ENCODE measurements at places on chromosomes 11 and 22.

GRCh38 chr22:34416022-34416860 is 496.0 kb upstream of the LARGE1 start:
- no peak for DNase-seq

GRCh38 chr11:58330861-58331260 is 28.0 kb downstream of the OR5B17 start:
- no peak for DNase-seq

GRCh38 chr11:134639586-134640330 is 227.7 kb upstream of the B3GAT1 start:
- DNase-seq = no peak

- no peak for DNase-seq
These were observed 114.8 kb downstream of the TRIM29 start for GRCh38 chr11:120023120-120023519.

DNA sequence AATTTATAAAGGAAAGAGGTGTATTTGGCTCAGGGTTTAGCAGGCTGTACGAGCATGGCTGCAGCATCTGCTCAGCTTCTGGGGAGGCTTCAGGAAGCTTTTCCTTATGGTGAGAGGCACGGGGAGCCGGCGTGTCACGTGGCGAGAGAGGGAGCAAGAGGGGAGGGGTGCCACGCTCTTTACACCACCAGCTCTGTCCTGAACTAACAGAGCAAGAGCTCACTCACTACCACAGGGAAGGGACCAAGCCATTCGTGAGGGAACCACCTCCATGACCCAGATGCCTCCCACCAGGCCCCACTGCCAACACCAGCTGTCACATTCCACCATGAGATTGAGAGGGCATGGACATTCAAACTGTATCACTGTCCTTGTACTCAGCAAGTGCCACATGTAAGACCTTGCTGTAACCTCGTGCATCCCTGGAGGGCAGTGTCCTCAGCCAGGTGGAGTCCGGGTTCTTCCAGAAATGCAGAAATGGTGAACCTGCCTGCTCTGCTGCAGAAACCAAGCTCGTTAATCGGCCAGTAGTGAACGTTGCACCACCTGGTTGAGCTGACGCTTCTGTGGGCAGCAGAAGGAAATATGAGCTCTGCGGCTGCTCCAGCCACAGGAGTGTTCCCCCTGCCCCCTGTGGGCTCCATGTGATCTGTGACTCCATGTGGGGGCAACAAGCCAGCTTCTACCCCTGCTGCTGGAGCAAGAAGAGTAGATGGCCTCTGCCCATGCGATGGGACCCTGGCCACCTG is 368.6 kb downstream of the TBC1D22A start:
- no peak for DNase-seq

- no peak for DNase-seq
These were observed 11.8 kb downstream of the SCYL1 start for GRCh38 chr11:65536412-65537295.

DNA sequence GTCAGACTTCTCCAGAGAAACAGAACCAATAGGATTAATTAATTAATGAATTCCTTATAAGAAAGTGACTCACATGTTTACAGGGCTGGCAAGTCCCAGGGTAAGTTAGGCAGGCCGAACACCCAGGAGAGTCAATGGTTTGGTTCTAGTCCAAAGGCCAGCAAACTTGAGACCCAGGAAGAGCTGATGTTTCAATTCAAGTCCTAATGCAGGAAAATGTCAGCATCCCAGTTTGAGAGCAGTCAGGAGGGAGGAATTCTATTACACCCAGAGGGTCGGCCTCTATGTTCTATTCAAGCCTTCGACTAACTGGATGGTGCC is 466.0 kb downstream of the INSC start:
- no peak for DNase-seq

DNA sequence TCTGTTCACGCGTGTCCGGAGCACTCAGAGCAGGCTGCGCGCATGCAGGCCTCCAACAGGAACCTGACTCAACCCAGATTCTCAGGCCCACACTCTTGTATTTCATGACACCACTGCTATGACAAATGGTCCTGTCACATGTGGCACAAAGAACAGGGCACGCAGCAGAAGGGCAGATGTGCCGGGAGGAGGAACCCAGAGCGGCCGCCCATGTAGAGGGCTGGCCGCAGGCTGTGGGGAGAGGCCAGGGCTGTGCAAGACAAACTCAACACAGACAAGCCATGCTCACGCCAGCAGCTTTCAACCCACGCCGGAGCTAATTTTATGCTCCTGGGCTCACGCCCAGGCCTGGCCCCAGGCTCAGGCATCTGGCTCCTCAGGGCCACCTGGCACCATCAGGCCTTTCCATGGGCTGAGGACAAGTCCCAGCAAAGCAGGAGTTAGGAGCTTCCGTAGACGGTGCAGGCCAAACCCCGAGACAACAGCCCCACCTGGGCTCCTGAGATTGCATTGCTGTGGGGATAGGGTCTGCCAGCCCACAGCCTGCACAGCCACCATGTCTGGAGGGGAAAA is 40.0 kb downstream of the DUSP8 start:
- DNase-seq = no peak

GRCh38 chr11:78868563-78868962 is 293.9 kb upstream of the NARS2 start:
- DNase-seq = no peak

GRCh38 chr11:120102050-120102863 is 35.7 kb downstream of the TRIM29 start:
- DNase-seq = no peak

GRCh38 chr22:23113067-23113846 is 28.5 kb downstream of the RSPH14 start:
- DNase-seq = peak; percentile 73

GRCh38 chr11:73340164-73340563 is 32.1 kb downstream of the ARHGEF17 start:
- no peak for DNase-seq

DNA sequence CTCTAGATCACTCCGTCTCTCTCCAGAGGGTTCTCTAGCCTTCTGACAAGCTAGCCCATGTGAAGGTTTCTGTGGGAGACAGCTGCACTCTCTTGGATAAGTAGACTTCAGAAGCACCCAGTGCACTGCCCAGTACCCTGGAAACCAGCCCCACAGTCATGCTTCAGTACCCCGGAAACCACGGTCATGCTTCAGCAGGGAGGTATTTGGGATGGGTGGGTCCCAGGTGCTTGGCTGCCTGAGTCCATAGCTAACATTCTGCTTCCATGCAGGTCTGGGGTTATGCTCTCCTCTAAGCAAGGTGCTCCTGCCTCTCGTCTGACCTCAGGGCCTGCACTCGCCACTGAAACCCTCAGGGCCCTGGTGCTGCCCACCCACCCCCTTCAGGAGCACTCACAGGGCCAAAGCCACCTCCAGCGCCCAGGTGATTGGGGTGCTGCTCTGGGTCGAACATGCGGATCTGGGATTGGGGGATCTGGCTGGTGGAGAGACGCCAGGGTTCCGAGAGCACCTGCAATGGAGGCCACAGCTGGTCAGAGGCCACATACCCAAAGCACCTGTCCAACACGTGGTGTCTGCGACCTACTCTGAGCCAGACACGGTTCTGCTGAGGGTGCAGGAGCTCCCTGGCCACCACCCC is 7.3 kb upstream of the SYCE3 start:
- peak; percentile 61 for DNase-seq

DNA sequence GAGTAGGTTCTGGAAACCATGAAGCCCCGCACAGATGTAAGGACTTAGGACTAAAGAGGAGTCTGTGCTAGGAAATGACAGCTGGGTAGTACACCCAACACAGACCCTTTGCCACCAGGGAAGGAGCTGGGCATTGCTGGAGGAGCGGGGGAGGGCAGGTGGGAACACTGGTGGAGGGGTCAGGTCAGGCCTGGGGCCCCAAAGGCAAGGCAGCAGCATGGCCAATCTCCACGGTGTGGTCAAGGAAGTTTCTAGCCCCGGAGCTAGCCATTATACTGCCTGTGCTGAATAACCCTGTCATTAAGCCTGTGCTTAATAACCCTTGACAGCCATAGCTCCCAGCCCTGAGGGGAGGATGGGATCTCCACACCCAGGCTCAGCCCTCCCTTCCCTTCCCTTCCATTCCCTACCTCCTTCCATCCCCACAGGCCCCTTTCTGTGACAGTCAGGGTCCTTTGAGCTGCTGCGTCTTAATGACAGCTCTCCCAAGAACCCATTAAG is 2.1 kb downstream of the TMPRSS4 start:
- no peak for DNase-seq

GRCh38 chr11:41786087-41786486 is 326.6 kb upstream of the LRRC4C start:
- DNase-seq = no peak

DNA sequence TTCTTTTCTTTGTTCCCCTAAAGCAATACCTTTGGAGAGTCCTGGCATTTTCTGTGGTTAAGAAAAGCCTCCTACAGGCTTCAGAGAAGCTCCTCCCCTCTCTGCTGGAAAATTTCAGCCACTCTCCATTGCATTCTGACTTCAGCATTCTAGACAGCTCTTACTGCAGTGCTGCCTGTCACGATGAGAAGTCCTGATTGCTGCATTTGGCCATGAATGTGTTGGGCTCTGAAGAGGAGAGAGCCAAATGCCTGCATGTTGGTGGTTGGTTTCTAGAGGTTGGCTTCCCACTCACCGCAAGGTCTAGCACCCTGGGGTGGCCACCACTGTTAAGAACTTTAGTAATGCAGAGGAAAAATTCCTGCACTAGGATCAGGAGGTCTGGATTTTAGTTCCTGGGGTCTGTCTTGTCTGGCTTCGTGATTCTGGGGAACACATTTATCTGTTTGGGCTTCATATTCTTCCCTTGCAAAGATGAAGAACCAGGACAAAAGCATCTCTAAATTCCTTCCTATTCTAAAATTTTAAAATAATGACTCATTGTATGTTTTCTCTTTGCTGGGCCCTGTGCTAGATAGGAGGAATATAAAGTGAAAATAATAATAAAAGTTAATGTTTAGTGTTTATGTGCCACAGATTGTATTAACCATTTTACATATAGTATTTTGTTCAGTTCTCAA is 38.1 kb downstream of the COA4 start:
- DNase-seq = no peak

- no peak for DNase-seq
These were observed 43.6 kb downstream of the BRD1 start for GRCh38 chr22:49783926-49784629.

GRCh38 chr22:42930810-42931420 is 73.8 kb upstream of the ARFGAP3 start:
- peak; percentile 36 for DNase-seq

GRCh38 chr22:35598396-35598710 is 18.8 kb downstream of the MB start:
- DNase-seq = no peak

DNA sequence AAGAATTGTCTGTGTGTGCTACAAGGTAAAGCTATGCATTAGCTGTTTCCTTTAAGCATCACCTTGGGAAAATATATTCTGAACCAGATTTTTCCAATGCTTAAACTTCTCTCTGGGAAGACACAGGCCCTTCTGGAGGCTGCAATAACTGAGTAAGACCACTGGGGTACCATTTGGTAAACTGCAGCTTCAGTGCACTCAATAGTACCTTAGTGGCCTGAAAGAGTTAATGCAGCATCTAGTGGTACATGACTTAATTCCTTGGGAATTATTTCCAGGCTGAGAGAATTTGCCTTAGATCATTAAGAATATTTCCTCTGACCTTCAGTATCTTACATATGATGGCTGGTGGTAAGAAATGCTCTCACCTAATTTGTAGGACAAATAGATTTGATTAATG is 727.4 kb downstream of the DLG2 start:
- peak; percentile 33 for DNase-seq

- DNase-seq = no peak
These were observed 19.2 kb downstream of the NECTIN1 start for GRCh38 chr11:119709638-119710346.

GRCh38 chr11:111417766-111418435 is 38.8 kb upstream of the POU2AF1 start:
- DNase-seq = peak; percentile 94

GRCh38 chr11:46860218-46860617 is 14.1 kb upstream of the CKAP5 start:
- no peak for DNase-seq

DNA sequence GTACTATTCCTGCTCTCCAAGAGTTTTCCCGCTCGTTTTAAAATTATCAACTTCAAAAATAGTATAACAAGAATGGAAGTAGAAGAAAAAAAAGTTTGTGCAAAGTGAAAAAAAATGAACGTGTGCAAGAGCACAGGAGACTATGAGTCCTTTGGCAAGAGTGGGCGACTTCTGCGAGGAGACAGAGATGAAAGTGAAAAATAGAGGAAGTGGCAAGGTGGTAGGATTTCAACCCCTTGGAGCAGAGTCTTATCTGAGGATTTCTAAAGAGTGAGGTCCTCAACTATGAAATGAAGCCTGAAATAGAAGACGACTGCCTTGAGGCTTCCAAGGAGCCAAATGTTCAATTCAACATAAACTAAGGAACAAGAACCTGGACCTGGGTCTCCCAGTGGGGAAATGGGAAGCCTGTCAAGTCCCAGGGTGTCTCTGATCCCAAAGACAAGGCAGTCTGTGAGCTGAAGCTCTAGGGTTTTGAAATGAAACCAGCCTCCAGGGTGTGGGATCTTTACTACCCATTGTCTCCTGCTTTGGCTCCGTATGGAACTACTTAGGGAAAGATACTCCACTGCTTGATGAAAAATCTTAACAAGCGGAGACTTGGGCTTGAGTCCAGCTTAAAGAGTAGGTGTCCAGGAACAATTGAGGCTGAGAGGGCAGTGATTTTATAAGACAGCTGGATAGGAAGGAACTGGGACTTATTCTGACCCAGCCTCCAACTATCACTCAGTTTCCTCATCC is 4.8 kb downstream of the P4HA3 start:
- DNase-seq = no peak

DNA sequence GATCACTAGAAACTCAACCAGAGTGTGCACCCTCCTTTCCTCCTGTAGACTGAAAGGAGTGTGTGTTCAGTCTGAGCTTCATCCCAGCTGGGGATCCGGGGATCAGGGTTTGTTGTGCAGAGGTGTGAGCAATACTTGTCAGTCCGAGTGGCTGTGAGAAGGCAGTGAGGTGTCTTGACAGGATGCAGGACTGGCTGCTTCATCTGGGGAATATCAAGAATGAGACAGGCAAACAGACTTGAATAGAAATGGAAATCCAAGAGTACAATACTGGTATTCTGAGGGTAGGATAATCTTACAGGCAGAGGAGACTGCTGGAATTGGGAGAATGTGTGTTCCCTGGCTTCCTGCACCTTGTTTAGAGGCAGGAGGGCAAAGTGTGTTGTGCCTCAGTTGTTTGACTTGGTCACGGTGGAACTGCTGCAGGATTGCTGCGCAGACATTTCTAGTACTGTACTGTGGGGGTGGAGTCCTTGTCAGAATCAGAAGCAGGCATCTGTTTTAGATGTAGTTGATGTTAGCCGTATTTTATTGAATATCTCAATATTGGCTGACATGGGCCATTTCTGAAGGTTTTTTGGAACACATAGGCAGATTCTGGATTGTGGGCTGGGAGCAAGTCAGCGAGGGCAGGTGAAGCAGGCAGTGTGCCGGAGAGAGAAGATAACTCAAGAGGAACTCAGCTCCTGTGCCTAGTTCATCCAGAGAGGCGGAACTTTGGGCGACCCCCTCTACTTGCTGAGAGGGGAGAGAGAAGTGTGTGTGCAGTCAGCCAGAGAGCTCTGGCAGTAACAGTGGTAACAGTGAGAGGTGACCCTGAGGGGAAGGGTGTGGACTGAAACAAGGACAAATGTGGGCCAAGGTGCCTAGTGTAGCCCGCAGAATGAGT is 27.1 kb upstream of the GRK2 start:
- DNase-seq = peak; percentile 36
